ENCODE measurements at places on chromosomes 16 and 17.

GRCh38 chr16:85566561-85567100 is 46.5 kb upstream of the GSE1 start:
- no peak for DNase-seq

DNA sequence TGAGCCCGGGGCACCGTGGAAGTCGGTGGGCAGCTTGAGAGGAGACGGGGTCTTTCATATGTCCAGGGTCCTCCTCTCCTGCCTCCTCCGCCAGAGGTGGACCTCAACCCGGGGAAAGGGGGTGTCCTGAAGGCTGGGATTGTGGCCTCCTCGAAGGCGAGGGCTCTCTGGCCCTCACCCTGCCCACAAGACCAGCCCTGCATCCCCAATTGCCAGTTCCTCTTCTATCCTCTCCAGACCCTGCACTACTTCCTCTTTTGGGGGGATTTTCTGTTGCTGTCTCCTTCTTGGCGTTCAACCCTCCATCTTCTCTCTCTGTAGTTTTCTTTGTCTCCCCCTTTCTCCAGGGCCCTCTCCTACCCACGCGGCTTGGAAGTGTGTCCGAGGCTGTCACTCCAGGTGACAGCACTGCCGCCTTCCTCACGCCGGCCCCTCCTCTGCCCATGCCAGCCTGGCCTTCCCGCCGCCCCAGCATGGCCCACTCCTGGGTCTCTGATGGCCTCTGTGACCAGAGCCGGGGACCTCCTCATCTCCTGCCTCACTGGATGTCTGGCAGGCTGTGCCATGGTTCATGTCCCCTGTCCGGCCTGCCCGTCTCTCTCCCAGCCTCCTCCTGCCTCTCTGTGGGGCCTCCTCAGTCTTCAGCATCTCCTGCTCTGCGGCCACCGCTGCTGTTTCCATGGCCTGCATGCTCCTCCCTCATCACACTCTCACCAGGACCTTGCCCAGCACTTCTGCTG is 2.4 kb upstream of the ITGAX start:
- no peak for DNase-seq

GRCh38 chr16:24428756-24429155 is 110.6 kb upstream of the RBBP6 start:
- no peak for DNase-seq

DNA sequence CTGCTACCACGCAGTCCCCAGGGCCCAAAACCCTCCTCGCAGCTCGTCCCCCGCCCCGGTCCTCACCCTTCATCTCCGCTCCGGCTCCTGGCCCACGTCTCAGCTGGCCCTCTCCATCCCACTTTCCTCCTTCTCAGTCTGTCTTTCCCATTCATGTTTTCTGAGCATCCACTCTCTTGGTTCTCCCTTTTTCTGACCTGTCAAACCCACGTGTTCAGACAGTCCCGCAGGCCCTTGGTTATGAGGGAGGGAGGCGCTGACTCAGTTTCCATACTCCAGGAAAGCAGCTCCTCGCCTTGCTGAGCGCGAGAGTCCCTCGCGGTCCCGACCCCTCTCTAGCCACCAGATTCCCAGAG is 392 bp upstream of the HID1 start:
- no peak for DNase-seq

GRCh38 chr17:73693071-73693470 is 48.8 kb upstream of the SDK2 start:
- no peak for DNase-seq

DNA sequence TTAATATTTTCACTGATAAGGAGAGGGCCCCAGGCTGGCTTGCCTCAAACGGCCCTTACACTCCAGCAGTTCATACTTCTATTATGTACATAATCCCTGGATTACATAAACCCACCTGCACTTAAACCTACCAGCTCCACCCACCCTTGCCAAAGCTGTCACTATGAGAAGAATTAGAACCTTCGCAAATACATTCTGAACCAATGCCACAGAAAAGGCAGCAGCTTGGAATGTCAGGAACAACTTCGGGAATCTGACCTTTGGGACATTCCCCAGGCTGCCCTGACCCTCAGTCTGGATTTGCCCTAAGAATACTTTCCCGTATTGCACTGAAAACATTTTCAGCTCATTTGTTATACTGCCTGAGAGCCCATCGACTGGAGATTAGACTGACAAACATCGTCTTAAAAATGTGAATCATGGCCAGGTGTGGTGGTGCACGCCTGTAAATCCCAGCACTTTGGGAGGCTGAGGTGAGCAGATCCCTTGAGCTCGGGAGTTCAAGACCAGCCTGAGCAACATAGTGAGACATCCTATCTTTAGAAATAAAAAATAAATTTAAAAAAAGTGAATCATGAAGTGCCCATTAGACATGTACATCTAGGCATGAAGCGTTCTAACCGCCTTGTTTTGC is 21.0 kb upstream of the SEC14L1 start:
- DNase-seq: no peak

GRCh38 chr16:49754495-49755312 is 101.2 kb downstream of the ZNF423 start:
- DNase-seq: no peak

DNA sequence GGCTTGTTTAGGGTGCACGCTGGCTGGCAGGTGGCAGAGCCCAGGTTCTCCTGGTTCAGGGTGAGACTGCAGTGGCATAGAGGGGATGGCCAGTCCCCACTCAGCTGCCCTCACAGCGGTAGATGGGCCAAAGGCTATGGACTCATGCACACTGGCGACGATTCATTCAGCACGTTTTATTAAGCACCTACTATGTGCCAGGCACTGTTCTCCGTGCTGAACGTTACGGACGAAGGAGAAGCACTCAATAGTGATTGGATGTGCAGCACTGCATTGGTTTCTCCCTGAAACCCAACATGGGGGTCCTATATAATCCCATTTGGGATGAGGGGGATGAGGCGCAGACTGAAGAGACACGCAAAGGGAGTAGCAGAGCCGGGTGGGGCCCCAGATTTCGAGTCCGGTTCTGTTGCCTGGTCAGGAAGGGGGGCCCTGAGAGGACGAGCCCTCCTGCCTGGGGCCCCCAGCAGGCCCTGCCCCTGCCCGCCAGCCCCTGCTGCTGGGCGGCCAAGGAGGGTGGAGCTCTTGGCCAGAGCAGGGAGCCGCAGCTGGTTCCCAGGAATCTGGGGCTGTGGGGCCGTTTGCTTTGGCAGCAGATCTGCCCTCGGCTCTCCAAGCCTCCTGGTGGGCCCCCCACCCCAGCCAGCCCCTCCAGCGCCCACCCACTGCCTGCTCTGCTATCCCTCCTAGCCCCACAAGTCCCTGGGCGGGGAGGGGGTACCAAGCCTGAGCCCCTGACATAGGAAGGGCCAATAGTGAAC is 8.8 kb downstream of the GLIS2 start:
- no peak for DNase-seq

DNA sequence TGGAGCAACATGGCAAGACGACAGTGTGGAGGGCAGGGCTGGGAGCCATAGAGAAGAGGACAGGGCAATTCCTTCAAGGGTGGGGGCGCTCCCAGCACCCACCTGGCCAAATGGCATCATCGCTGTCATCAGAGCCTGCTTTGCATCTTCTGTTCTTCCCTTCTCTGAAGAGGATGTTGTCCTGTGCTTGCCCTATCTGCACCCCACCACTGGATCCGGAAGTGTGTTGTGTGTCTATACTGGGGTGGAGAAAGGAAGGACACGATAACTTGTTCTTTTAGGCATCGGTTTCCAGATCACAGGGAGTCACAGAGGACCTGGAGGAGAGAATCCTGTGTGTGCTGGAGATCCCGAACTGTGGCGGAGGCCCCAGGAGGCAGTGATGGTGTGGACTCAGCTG is 25.7 kb upstream of the ANKRD40CL start:
- no peak for DNase-seq

DNA sequence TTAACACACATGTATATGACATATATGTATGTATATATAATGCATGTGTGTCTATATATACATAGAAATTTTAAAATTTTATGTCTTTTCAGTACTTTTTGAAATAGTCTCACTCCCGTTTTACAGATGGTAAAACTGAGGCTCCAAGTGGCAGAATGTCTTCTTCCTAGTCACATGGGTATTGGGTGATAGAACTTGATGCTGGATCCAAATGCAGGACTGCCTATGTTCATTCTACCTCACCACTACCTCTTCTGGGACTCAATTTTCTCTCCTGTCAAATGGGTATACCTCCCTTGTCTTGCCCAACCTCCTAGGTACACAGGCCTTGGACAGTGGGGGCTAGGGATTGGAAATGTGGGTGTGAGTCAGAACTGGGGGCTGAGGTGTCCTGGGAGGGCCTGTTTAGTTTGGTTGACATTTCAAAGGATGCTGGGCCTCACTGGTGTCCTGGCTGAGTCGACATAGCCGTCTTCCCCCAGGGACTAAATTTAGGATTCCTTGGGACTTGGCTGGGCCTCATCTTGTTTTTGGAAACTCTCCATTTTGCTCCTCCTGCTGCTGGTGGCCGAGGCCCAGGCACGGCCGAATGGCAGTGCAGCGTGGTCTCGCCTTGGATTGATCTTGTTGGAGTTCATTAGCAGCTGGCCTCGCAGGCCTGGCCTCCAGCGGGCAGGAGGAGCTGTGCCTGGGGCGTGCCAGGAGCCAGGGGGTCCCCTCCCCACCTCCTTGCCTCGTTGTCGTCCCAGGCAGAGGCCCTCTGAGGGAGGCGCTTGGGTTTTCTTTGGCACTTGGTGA is 25.9 kb downstream of the NKD1 start:
- no peak for DNase-seq

DNA sequence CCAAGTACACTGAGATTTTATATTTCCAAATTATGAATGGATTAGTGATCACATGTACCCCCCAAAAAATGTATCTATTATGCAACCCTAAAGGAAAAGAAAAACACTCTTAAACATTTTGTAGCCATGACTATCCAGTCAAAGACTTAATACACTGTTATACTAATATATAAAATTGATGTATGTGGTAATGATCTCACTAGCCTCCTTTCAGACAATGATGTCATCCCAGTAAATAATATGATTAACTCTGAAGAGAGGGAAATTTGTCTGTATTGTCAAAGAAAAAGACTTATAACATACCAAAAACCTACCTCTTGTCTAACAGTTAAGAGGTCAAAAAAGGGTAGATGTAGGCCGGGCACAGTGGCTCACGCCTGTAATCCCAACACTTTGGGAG is 80.7 kb downstream of the USP32 start:
- DNase-seq: no peak

DNA sequence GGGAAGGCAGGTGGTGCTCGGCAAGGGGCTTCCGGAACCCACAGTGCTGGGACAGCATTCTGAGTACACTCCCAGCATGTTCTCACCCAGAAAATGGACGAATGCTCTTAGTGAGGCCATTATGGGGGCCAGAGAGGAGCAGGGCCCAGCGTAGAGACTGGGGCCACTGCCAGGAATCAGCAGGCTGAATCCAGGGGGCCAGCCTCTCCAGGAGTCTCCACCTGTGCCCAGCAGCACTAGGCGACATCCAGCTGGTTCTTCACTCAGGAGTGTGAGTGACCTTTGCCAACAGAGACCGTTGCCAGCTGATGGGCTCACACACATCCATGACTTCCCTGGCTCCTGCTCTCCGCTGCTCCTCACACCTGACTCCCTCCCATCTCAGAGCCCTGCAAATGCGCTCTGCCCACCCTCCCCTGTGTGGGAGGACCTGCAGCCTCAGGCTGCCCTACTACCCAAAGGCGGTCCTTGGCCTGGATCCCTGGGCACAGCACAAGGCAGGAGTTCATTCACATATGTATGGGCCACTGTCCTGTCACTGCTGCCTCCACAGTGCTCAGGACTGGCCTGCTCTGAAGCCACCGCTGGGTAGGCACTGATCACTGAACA is 5.1 kb downstream of the RHBDF1 start:
- DNase-seq: no peak

DNA sequence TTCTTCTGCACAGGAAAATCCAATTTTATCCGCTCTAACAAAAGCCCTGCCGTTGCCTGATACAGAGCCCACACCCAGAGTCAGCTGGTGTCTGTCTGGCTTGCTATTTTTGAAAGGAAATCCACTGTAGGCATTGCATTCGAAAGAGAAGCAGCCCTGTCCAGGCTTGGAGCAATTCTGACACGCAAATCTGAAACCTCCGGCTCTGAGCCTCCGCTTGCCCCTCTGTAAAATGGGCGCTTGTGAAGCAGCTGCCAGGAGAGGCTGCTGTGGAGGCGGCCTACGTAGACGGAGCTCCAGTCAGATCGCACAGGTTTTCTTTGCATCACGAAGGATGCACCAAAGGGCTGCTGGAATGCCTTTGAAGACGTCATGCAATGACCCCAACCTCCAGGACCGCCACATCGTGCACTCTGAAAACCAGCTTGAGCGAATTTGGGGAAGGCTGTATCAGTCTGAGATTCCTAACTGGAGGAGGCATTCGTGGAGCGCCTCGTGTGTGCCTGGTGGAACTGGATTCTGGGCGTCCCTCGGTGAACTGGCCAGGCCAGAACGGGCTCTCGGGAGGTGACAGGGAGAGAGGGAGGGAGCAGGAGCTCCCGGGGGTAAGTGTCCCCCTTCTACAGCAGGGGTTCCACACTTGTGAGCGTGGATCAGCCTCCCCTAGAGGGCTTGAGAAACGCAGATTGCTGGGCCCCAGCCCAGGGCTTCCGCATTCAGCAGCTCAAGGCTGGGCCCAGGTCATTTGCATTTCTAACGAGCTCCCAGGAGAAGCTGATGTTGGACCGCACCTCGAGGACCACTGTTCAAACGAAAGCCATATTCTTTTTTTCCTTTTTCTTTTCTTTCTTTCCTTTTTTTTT is 215.5 kb downstream of the MRTFB start:
- DNase-seq: no peak

DNA sequence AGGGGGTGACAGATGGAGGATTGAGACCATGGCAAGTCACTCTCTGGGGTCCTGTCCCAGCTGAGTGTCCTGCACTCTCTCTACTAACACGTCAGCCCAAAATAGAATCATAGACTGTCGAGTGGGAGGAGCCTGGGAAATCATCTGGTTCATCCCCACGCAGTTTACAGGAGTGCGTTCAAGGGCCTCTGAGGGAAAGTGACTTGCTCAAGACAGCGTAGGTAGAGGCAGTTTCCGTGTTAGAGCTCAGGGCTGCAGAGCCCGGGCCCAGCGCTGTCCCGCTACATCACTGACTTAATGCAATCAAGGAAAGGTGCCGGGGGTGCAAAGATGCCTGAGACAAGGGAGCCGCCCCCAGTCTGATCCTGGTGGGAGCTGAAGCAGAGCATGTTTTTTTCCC is 10.3 kb downstream of the GSG1L2 start:
- no peak for DNase-seq

DNA sequence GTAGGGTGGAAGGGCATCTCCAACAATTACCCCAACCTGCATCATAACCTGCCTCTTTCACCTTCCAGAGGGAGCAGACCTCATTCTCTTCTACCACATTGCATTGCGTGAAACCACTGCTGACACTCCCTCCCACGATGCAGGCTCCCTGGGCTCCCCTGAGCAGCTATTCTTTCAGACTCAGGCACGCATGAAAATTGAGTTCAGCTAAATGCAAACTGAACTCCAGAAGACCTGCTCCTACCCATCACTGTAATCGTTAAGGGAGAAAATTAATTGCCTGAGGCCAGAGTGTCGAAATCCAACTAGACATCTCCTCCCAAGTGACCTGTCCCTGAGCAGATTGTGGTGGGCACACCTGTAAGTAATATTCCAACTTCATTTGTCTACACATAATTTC is 186.0 kb downstream of the GRIN2A start:
- no peak for DNase-seq

GRCh38 chr16:22898874-22899348 is 84.9 kb downstream of the HS3ST2 start:
- DNase-seq: no peak

- DNase-seq: no peak
Observed at GRCh38 chr17:37818689-37819088, 73.8 kb upstream of the HNF1B start.
